ENCODE measurements at places on chromosomes 12 and 14.

GRCh38 chr12:107103097-107103496 is 9.7 kb upstream of the CRY1 start:
- DNase-seq = no peak

DNA sequence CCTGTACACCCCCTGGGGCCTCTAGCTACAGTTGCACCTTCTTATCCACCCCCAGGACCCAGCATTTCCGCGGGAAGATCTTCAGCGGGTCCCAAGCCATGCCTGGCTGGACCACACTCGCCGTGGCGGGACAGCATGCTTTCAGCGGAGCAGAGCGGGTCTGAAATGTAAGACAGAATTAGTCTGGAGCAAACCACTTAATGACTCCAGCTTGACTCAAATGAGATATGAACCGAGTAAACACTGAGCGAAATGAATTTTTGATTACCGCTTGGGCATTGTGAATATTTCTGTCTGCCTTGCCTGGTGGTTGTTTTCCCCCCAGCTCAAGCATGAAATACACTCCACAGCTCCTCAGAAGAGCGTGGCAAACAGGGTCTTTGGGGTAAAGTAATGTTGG is 60.8 kb downstream of the SLC24A4 start:
- no peak for DNase-seq

DNA sequence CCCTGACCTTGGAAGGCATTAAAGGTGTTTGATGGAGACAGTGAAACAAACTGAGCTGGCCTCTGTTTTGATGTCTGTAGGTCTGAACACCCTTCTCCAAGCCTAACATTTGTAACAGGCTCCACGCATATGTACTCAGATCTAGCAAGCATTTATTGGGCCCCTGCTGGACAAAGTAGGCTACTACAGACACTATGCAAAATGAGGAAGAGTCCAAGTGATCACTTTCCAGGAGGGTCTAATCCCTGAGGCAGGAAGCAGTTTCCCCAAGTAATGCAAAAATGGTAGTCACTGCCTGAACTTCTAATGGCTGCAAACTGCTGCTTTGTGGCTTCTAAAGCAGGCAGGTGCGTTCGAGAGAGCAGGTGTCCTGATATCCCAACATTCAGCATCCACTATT is 405.8 kb downstream of the MED13L start:
- no peak for DNase-seq

DNA sequence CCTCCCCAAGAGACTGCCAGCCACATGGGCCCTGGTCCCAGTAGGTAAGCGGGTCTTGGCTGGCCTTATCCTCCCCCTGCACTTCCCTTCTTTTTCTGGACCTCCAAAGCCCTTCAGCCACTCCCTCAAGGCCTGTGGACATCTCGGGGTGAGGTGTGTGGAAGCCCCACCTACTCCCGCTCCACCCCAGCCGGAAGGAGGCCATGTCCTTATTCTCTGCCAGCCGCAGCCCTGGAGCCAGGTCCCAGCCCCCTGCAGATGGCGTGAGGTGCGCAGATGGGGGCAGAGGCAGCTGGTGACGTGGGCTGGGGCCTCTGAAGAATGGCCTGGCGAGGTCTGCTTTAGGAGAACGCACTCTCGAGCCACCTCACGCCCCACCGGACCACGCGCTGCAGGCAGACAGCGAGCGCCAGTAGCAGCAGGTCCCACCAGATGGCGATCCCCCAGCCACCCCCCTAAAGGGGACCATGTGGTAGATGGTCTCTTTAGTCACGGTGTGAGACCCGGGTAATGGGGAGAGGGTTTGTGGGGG is 167.1 kb downstream of the TSPAN9 start:
- no peak for DNase-seq

- DNase-seq = no peak
These were observed 684.3 kb downstream of the TMEM121 start for GRCh38 chr14:106210650-106211049.
